ENCODE measurements at places on chromosomes 13 and 19. TPM values are rescaled to one million over a fixed set of nuclear protein-coding genes. Genes with fewer than 3 reads are reported as not detected.

DNA sequence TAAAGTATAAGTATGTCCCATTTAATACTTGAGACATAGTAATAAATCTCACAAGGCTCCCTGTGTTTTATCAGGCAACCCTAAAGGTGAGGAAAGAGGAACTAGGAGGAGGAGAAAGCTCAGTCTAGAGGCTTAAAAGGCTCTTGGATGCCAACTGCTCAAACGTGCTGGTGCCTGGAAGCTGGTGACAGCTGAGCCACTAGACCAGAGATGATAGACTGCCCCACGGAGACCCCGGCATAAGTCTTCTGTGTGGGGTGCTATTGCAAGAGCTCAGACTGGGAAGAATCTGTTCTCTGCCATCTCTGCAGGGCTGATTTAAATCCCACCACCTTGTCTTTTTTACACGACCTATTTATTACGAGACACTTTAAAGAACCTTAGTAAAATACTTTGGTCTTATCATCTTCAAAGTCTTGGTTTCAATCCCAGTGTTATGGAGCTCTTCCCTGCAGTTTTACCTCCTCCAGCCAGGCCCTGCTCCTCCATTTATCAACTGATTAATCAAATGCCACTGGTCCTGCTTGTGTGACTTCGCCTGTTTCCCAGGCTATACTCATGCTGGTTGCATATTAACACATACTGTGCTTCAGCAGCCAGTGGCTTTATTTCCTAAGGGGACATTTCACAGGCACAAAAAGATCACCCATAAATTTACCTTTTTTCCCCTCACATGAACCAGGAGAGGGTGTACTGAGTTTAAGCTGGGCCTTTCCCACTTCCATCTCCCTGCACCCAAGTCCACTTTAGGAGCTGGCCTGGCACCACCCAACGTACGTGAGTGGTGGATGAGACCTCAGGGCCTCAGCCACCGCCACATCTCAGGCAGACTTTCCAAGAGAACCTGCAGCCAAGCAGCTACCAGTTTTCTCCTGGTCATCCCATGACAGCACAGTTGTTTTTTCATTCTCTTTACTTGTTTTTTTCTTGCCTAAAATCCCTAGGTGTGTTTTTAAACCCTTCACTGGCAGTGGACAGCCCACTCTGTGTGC is 7.8 kb upstream of the ATP12A start:
- DNase-seq: no peak

PLEKHF1 gene
- 10.8 TPM for total RNA-seq

DNA sequence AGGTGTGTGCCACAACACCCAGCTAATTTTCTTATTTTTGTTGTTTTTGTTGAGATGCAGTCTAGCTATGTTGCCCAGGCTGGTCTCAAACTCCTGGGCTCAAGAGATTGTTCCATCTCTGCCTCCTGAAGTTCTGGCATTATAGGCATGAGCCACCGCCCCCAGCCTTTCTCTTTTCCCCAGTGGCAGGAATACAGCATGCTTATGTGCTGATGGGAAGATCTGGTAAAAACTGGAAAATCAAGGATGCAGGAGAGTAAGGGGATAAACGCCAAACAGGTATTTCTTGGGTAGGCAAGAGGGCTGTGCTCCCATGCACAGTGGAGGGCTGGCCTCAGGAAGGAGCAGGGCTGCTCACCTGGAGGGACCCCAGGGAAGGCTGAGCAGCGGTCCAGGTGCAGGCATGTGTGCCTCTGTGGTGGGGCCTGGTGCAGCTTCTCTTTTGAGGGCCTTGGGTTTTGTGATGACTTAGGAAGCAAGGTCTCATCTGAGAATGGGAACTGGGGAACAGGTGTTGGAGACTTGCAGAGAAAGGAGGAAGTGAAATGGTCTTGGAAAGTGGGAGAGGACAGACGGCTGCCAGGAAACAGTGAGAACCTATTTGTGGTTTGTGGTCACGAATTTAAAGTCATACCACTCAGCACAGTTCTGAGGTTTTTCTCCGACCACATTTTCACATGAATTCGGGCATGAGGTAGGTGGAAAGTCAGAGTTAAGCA is 106.5 kb downstream of the TEX26 start:
- no peak for DNase-seq

DNA sequence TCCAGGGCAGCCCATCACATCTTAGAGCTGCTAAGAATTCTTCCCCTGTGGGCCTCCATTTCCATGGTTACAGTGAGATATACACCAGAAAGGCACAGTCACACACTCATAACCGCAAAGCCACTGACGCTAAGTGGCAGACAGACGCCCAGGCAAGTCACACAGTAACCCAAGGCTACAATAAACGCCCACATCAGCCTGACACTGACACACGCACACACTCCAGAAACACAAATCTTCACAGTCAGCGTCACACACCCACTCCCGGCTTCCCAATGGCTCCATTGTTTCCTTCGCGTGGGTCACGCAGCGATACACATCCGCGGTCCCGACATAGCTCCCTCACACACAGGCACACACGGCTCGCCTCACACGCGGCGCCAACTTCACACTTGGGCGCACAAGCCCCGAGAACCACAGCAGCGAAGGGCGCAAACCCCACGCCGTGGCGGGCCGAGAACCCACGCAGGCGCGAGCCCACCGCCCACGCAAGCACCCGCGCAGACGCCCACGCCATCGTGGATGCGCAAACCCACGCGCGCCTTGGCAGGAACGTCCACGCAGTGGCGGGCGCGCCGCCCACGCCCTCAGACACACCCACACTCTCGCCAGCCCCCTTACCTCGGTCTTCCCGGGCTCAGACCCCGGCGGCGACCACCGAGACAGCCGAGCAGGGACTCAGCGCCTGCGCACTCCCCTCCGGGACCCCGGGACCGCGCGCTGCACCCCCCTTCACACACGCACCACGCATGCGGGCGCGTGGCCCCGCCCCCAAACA is at the start of gene ZNF667:
Gene ZNF667, minus strand, starts transcription at position 695 of the 778 bp plus-strand sequence. CDS start 14,975 bp downstream, outside the sequence.
- DNase-seq: no peak

DNA sequence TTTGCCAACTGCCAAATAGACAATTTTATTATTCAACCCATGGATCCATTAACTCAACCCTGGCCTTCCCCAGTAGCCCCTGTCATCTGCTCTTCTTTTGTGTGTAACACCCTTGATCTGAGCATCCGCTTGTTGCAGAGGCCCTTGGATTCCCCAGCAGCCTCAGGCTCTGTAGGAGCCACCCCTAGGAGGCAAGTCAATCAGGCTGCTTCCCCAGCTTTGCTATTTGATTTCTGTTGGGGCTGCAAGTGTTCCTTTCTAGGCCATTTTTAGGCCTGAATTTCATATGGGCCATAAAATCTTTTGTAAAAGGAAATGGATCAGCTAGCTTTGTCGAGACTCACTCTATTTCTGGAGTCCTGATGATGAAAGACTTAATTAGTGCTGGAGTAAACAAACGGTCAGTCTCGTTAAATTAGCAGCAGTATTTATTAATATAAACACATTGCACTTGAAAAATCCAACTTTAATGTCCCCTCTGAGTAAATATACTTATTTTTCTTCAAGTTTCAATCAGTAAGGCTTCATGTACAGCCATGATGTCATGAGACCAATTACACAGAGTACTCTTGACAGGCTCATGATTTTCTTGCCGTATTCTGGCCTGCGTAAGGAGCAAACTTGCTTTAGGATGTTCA is 105.3 kb downstream of the RGCC start:
- no peak for DNase-seq

- peak; percentile 81 for DNase-seq
Measured at GRCh38 chr19:16714702-16715287, 4.9 kb upstream of the NWD1 start.

GRCh38 chr19:27993619-27994570 is 1219.1 kb downstream of the UQCRFS1 start:
- no peak for DNase-seq

LRRC8E gene
- total RNA-seq: 3.6 TPM

GRCh38 chr13:112854321-112854720 is 114.7 kb upstream of the MCF2L start:
- DNase-seq: no peak

DNA sequence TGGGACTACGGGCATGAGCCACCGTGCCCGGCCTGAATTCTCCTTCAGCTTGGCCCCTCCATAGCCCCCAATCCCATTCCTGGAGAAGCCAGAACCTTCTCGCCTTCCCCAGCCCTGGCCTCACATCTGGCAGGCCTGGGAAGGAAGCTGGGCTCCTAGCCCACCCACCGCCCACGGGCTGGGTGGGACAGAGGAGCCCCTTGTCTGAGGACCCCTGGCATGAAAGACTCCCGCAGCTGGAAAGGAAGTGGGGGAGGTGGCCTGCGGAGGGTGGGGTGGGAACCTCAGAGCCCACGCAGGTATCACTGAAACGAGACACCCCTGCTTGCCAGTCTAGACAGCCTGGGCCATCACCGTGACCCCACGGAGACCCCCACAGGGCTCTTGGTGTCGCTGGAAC is 7.7 kb upstream of the NANOS3 start:
- DNase-seq: no peak

DNA sequence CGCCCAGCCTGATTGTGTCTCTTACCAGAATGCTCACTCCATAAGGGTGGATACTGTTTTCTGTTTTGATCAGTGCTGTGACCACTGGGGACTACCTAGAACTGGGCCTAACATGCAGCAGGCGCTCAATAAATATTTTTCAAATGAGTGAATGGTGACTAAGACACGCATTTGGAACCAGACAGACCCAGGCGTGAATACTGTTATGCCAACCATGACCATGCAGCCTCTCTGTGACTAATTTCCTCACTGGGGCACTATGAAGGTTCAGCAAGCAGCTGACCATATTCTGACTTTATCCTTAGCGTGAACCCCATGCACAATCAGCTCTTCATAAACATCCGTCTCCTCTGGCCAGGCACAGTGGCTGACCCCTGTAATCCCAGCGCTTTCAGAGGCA is 13.0 kb upstream of the SPC24 start:
- no peak for DNase-seq

Data from WTC11 (cell line).